Stimulated activated naive CD4-positive, alpha-beta T cell (primary cell): ENCODE measurements at places on chromosomes 11 and 22.

GRCh38 chr22:33659448-33659847, 260.8 kb downstream of the LARGE1 start:
- no peak for DNase-seq

- no peak for DNase-seq
Measured at GRCh38 chr22:35892192-35892591, 136.4 kb downstream of the RBFOX2 start.

- DNase-seq = no peak
Measured at GRCh38 chr11:2775626-2776350, 76.0 kb upstream of the KCNQ1OT1 start.

DNA sequence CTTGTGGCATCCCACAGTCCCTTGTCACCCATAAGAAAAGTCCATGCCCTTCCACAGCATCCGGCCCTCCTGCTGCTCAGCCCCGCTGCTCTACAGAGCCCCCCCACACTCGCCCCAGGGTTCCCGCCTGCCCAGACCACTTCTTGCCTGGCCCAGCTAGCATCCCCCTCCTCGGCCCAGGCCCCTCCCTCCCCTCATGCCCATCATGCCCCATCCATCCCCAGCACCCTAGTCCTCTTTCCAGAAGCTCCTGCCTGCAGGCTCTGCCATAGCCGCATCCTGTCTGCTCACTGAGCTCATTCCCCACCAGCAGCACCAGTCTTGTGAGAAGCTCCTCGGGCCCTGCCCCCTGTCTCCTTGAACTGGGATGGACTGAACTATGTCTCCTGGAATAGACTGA, 54.4 kb downstream of the LINC01488 start:
- DNase-seq = no peak

GRCh38 chr11:130216591-130217132, 57.1 kb downstream of the ST14 start:
- no peak for DNase-seq
